Neural crest cell (in vitro differentiated cells): ENCODE measurements at places on chromosomes 7 and 10. TPM values are rescaled to one million over a fixed set of nuclear protein-coding genes. Genes with fewer than 3 reads are reported as not detected.
A peak's percentile ranks its signal among the peaks of the same experiment; 100 is the strongest.

Gene GTF2IRD1
- total RNA-seq, result 48.0 and 50.1 TPM in 2 replicates

GRCh38 chr10:69641261-69641980 is 11.4 kb downstream of the FAM241B start:
- no peak overlapping the region for H3K4me3 ChIP-seq
- peaks cover 18% of the 10 kb centered on the region for H3K4me1 ChIP-seq
- DNase-seq, result no peak
- H3K27ac ChIP-seq, result no peak overlapping the region

GRCh38 chr10:50503661-50504320 is 120.0 kb downstream of the SGMS1 start:
- H3K4me1 ChIP-seq, result peaks cover 26% of the 10 kb centered on the region
- no peak for DNase-seq
- no peak overlapping the region for H3K4me3 ChIP-seq
- no peaks in the 10 kb centered on the region for H3K36me3 ChIP-seq

DNA sequence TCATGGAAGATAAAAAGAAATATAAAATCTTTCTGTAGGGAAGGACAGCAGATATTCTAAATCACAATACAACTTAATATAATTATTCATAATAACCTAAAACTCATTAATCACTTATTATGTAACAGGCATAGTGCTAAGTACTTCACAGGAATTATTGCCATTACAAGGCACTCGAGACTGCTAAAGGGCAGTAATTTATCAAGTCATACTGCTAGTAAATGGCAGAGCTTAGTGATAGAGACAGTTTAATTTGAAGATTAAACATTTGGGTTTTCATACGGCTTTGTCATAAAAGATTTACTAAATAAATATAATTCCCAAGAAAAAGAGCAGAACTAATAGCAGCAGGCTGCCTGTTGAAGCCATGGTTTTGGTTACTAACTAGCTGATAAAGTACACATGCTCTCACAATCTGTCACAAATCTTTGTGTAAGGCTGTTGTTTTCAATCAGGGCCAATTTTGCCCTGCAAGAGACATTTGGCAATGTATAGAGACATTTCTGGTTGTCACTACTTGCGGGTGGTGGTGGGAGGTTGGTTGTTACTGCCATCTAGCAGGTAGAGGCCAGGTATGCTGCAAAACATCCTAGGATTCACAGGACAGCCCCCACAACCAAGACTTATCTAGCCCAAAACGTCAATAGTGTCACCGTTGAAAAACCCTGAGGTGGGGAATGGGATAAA is 233.3 kb upstream of the CACNA2D1 start:
- no peaks in the 10 kb centered on the region for H3K27me3 ChIP-seq
- DNase-seq, result no peak
- H3K4me3 ChIP-seq, result no peak overlapping the region
- H3K4me1 ChIP-seq, result no peaks in the 10 kb centered on the region
- no peaks in the 10 kb centered on the region for H3K36me3 ChIP-seq

DNA sequence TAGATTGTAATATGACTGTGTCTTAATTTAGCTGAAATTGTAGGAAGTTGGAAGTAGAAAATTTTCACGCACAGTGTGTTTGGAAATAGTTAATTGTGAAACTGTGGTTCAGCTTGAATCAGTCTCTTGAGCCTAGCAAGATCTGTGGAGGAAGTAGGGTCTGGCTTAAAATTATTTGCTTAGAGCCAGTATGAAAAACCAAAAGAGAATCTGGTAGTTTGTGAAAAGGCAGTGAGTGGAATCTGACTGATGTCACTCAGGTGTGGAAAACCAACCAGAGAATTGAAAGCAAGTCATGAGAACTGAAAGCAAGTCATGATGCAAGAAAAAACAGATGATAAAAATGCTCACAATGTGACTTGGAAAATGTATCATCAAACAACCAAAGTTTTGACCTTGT is 11.5 kb downstream of the LIPJ start:
- no peak overlapping the region for H3K27ac ChIP-seq
- no peaks in the 10 kb centered on the region for H3K27me3 ChIP-seq
- H3K4me1 ChIP-seq, result no peaks in the 10 kb centered on the region
- DNase-seq, result no peak

GRCh38 chr7:153943457-153943856 is 108.7 kb upstream of the DPP6 start:
- peaks cover 21% of the 10 kb centered on the region for H3K36me3 ChIP-seq
- no peak overlapping the region for H3K27ac ChIP-seq
- no peaks in the 10 kb centered on the region for H3K4me1 ChIP-seq
- H3K27me3 ChIP-seq, result no peaks in the 10 kb centered on the region

- peak overlapping the region; percentile 94 for H3K27ac ChIP-seq
- peaks cover 22% of the 10 kb centered on the region for H3K4me1 ChIP-seq
- no peaks in the 10 kb centered on the region for H3K27me3 ChIP-seq
- H3K4me3 ChIP-seq, result peak overlapping the region; percentile 15
- peak; percentile 15 for DNase-seq
- peaks cover 10% of the 10 kb centered on the region for H3K36me3 ChIP-seq
These were observed 10.9 kb downstream of the ADCK2 start for GRCh38 chr7:140683657-140684056.

DNA sequence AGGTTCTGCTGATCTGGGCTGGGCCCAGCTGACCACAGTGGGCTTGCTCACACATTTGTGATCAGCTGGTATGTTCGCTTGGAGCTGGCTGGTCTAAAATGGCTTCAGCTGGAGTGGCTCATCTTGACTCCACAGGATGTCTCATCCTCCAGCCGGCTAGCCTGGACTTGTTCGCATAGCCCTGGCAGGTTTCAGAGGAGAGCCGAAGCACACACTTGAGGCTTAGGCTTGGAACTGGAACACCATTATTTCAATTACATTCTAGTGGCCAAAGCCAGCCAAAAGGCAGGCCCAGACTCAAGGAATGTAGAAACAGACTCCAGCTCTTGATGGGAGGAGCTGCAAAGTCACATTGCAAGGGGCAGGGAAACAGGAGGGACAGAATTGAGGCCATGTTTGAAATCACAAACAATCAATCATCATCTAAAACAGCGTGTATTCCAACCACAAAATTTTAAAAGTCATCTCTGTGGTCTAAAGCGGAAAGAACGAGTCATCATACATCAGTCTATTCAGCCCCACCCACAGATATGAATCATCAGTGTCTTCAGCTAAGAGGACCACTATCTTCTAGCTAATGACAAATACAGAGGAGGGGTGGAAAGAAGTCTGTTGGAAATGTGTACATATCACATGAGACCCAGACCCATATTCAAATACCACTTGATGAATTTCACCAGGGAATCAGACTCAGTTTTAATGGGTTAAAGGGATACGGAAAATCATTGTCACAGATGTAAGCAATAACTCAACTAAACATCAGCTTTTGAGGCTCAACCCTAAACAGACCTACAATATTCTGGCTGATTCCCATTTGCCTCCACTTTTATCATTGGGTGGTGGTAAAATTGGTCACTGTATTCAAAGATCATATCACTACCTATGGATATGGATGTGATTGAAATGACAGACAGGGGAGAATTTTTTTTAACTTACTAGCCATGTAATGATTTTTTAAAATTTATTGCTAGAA is 139.0 kb upstream of the MKLN1 start:
- peaks cover 4% of the 10 kb centered on the region for H3K4me1 ChIP-seq
- H3K27me3 ChIP-seq, result no peaks in the 10 kb centered on the region
- H3K27ac ChIP-seq, result no peak overlapping the region
- no peak overlapping the region for H3K4me3 ChIP-seq
- DNase-seq, result no peak
- no peaks in the 10 kb centered on the region for H3K36me3 ChIP-seq
